Smooth muscle cell of the umbilical artery (primary cell): ENCODE measurements at places on chromosomes 13 and 19. TPM values are rescaled to one million over a fixed set of nuclear protein-coding genes. Genes with fewer than 3 reads are reported as not detected.

SLITRK1 gene
- total RNA-seq: not detected in 2 replicates

ZNF134 gene
- total RNA-seq: 17.9 and 21.1 TPM in 2 replicates

IL4I1 gene
- 2.1 TPM in 2 replicates for total RNA-seq

OR7D2 gene
- under 0.01 TPM in 1 of 2 replicates, not detected in the other for total RNA-seq

C2CD4C gene
- total RNA-seq: under 0.01 and 0.28 TPM in 2 replicates

ICAM3 gene
- total RNA-seq: 5.1 and 7.7 TPM in 2 replicates

ZNF776 gene
- 10.4 and 12.1 TPM in 2 replicates for total RNA-seq

ARHGAP45 gene
- total RNA-seq: 0.89 and 0.97 TPM in 2 replicates

KLK1 gene
- not detected in 2 replicates for total RNA-seq

TEX26 gene
- not detected in 2 replicates for total RNA-seq

TRIP10 gene
- total RNA-seq: 38.9 and 40.6 TPM in 2 replicates

RGL3 gene
- total RNA-seq: 0.30 TPM in 1 of 2 replicates, not detected in the other

KLK12 gene
- not detected in 2 replicates for total RNA-seq

ZNF285 gene
- 3.7 and 5.6 TPM in 2 replicates for total RNA-seq

FAM216B gene
- total RNA-seq: not detected in 2 replicates

AKT2 gene
- total RNA-seq: 76.0 and 91.1 TPM in 2 replicates

ZSWIM4 gene
- total RNA-seq: 16.6 and 22.8 TPM in 2 replicates

FCER2 gene
- not detected in 2 replicates for total RNA-seq

PROZ gene
- not detected in 2 replicates for total RNA-seq

OR7C1 gene
- not detected in 2 replicates for total RNA-seq

SH3GL1 gene
- total RNA-seq: 28.5 and 65.0 TPM in 2 replicates

GJB2 gene
- under 0.01 and 0.28 TPM in 2 replicates for total RNA-seq

CBARP gene
- total RNA-seq: 4.2 and 9.7 TPM in 2 replicates

ZNF320 gene
- 16.0 and 24.2 TPM in 2 replicates for total RNA-seq

HDGFL2 gene
- 37.7 and 60.6 TPM in 2 replicates for total RNA-seq

LYPD3 gene
- 0.09 TPM in 1 of 2 replicates, not detected in the other for total RNA-seq

LMTK3 gene
- total RNA-seq: 1.7 and 2.1 TPM in 2 replicates

LIM2 gene
- total RNA-seq: not detected in 2 replicates

TMEM272 gene
- total RNA-seq: not detected in 2 replicates

GFY gene
- total RNA-seq: not detected in 2 replicates

PNMA8A gene
- 2.8 and 16.3 TPM in 2 replicates for total RNA-seq

OLFM2 gene
- total RNA-seq: 2.5 and 3.0 TPM in 2 replicates

PVR gene
- 137 and 147 TPM in 2 replicates for total RNA-seq

GSX1 gene
- not detected in 2 replicates for total RNA-seq

LILRB3 gene
- total RNA-seq: not detected in 2 replicates

LINGO3 gene
- not detected in 2 replicates for total RNA-seq

SGTA gene
- total RNA-seq: 24.3 and 46.1 TPM in 2 replicates

KL gene
- under 0.01 TPM in 1 of 2 replicates, not detected in the other for total RNA-seq

ZNF507 gene
- total RNA-seq: 12.5 and 19.1 TPM in 2 replicates

CACNG8 gene
- total RNA-seq: 0.23 and 0.59 TPM in 2 replicates

SRRM5 gene
- total RNA-seq: 0.05 TPM in 1 of 2 replicates, not detected in the other

COL4A2 gene
- total RNA-seq: 1,628 and 2,384 TPM in 2 replicates

IGSF23 gene
- not detected in 2 replicates for total RNA-seq

KANK3 gene
- 0.18 TPM in 1 of 2 replicates, not detected in the other for total RNA-seq

FAM98C gene
- 7.1 and 7.8 TPM in 2 replicates for total RNA-seq

FPR2 gene
- 0.05 and 0.30 TPM in 2 replicates for total RNA-seq

INSL3 gene
- total RNA-seq: not detected in 2 replicates
